ENCODE measurements at places on chromosomes 2 and 18. TPM values are rescaled to one million over a fixed set of nuclear protein-coding genes. Genes with fewer than 3 reads are reported as not detected.

Gene TPO
- total RNA-seq: not detected

Gene TCF7L1
- total RNA-seq: 2.9 TPM

Gene PROKR1
- not detected for total RNA-seq

Gene ACMSD
- not detected for total RNA-seq
